ENCODE measurements at places on chromosomes 11 and 22. TPM values are rescaled to one million over a fixed set of nuclear protein-coding genes. Genes with fewer than 3 reads are reported as not detected.

Gene THY1
- total RNA-seq, result 30.0 TPM

GRCh38 chr11:61609980-61610366 lies 29.1 kb upstream of the SYT7 start:
- DNase-seq, result peak; percentile 62
- H3K27ac ChIP-seq, result no peak overlapping the region
- H3K4me3 ChIP-seq, result no peak overlapping the region
- no peaks in the 10 kb centered on the region for H3K4me1 ChIP-seq
- no peaks in the 10 kb centered on the region for H3K27me3 ChIP-seq

DNA sequence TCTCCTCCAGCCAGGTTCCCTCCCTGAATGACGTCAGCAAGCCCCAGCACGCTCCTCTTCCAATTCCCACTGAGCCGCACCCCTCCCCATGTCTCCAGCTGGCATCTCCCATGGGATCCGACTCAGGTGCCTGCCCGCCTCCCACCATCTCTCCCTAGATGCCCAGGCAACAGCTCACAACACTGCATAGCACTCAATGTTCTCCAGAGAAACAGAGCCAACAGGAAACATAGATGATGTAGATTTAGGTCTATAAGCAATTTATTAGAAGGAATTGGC lies 532.3 kb downstream of the BRD1 start:
- H3K36me3 ChIP-seq, result no peaks in the 10 kb centered on the region
- H3K4me3 ChIP-seq, result no peak overlapping the region
- no peak overlapping the region for H3K27ac ChIP-seq
- H3K27me3 ChIP-seq, result no peaks in the 10 kb centered on the region

DNA sequence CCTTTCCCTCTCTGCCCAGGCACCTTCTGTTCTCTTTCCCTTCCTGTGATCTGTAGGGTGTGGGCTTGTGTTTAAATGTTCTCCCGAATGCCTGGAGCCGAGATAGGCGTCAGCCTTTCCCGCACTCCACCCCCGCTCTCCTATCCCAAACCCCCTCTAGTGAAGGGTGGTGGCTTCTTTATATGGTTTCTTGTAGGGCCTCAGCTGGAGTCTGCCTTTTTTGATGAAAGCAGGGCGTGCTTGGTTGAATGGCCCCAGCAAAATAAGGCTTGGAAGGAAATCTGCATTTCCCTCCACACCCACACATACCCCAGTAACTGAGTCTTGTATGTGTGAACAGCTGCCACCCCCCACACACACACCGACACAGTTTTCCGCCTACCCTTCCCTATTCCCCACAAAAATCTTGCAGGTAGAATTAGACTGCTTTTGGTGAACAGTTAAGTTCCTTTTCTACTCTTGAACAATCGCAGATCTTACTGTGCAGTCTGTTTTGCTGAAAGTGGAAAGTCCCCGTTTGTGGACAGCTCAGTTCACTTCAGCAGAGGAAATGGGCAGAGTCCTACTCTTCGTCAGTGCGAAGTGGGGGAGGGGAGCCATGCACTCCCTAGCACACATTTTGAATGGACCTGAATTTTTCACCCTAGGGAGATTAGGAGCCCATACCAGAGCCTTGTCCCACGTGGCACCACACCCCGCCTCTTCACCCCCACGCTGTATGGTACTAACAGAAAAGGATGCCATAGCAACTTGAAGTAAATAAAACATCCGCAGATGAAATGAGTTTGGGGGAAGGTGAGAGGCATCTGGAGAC lies 25.5 kb upstream of the GRK2 start:
- H3K36me3 ChIP-seq, result no peaks in the 10 kb centered on the region
- H3K27ac ChIP-seq, result peak overlapping the region; percentile 87
- peaks cover 25% of the 10 kb centered on the region for H3K4me1 ChIP-seq
- peak overlapping the region; percentile 68 for H3K4me3 ChIP-seq
- H3K27me3 ChIP-seq, result no peaks in the 10 kb centered on the region

Gene SCUBE2
- total RNA-seq, result 3.5 TPM

- H3K27me3 ChIP-seq, result no peaks in the 10 kb centered on the region
- DNase-seq, result no peak
- no peak overlapping the region for H3K4me3 ChIP-seq
- H3K27ac ChIP-seq, result no peak overlapping the region
Observed at GRCh38 chr11:122091835-122092234, 24.2 kb downstream of the BLID start.

- H3K27ac ChIP-seq, result no peak overlapping the region
- no peaks in the 10 kb centered on the region for H3K27me3 ChIP-seq
- H3K36me3 ChIP-seq, result no peaks in the 10 kb centered on the region
- DNase-seq, result peak; percentile 77
- no peaks in the 10 kb centered on the region for H3K4me1 ChIP-seq
- peak overlapping the region; percentile 60 for H3K4me3 ChIP-seq
Observed at GRCh38 chr11:22432291-22433093, 94.3 kb downstream of the SLC17A6 start.

DNA sequence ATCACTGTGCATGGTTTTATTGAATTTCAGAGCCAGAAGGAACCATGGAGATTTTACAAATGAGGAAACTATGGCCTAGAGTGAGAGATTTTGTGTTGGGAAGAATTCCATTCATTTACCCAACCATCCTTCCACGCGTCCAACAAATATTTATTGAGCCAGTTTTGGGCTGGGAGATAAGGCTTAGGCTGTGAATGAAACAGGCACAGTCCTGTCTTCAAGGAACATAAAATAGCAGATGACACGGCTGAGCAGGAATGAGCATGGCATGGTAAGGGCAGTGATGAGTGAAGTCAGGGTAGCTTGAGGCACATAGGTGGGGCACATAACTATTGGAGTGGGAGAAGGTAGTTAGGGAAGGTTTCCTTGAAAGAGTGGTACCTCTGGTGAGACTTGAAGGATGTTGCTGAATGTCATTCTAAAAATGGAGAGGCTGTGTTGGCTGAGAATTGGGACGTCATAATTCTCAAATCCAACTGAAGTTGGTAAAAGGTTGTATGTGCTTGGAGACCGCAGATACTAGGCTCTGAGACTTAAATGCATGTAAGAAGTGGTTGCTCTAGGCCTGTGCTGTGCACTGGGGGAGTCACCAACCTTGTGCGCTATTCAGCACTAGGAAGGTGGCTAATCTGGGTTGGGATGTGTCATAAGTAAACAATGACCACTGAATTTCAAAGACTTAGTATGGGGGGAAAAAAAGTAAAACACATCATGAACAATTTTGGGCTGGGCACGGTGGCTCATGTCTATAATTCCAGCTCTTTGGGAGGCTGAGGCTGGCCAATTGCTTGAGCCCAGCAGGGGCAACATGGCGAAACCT lies 51.9 kb downstream of the TEAD1 start:
- no peak overlapping the region for H3K4me3 ChIP-seq
- H3K27ac ChIP-seq, result no peak overlapping the region
- H3K4me1 ChIP-seq, result peaks cover 27% of the 10 kb centered on the region

DNA sequence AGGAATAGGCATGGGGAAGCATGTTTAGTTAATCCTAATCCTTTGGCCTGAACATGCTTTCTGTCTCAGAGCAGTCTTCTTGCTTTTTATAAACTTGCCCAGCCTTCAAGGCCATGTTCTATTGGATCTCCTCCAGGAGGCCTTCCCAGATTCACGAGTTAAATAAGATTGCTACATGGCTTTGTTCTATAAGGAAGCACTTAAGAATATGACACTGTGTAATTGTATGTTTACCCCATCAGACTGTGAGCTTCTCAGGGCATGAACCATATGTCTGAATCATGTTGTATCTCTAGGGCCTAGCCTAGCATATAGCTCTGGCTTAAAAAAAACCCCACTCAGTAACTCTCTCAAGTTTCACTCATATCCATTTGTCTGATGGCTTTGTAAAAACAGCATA lies 26.4 kb upstream of the UCP3 start:
- no peaks in the 10 kb centered on the region for H3K36me3 ChIP-seq
- H3K27ac ChIP-seq, result no peak overlapping the region
- no peaks in the 10 kb centered on the region for H3K4me1 ChIP-seq
- no peak overlapping the region for H3K4me3 ChIP-seq
- no peaks in the 10 kb centered on the region for H3K27me3 ChIP-seq

GRCh38 chr11:128193615-128194014 lies 393.7 kb downstream of the ETS1 start:
- no peak overlapping the region for H3K27ac ChIP-seq
- no peaks in the 10 kb centered on the region for H3K27me3 ChIP-seq
- H3K36me3 ChIP-seq, result no peaks in the 10 kb centered on the region

All from testis (tissue), 5 donors.